ENCODE measurements at places on chromosomes 2 and 18. TPM values are rescaled to one million over a fixed set of nuclear protein-coding genes. Genes with fewer than 3 reads are reported as not detected.

- H3K27ac ChIP-seq, result no peak overlapping the region
- peaks cover 29% of the 10 kb centered on the region for H3K27me3 ChIP-seq
- peaks cover 4% of the 10 kb centered on the region for H3K36me3 ChIP-seq
- H3K4me1 ChIP-seq, result peaks cover 33% of the 10 kb centered on the region
- DNase-seq, result no peak
- H3K4me3 ChIP-seq, result peak overlapping the region; percentile 71
These were observed 1.3 kb downstream of the KCTD1 start for GRCh38 chr18:26546875-26547645.

DNA sequence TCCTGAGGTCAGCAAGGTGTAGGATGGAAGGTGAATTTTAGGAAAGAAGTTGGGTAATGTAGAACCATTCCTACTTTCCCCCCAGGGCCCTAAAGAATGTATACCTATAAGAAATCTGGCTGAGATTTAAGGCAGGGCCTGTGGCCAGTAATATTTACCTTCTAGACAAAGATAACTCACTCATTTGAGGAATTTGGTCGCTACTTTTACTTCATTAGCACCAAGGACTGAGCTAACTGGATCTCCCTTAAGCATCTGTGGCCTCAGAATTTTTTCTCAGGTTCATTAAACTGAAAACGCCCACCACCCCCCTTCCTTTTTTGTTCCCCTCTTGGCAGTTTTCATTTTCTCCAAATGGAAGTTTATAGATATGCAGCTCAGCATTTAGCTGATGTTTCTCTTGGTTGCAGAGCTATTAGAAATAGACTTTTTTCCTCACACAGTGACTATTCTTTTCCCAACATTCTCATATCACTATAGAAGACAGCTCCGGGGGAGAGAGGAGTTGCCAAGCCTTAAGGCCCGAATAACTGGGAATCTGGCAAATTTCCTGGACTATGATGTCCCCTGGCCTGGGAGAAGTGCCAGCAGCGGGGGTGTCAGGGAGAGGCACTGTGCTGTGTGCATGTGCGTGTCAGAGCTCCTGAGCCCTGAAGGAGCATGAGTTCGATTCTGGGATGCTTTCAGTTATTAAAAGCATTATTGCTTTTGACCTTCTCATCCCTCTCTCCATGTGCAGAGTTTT is 310.9 kb downstream of the PRKCE start:
- H3K27ac ChIP-seq, result no peak overlapping the region
- DNase-seq, result no peak
- H3K27me3 ChIP-seq, result no peaks in the 10 kb centered on the region
- H3K36me3 ChIP-seq, result no peaks in the 10 kb centered on the region

The B3GNT7 gene
- total RNA-seq, result not detected

- H3K27me3 ChIP-seq, result no peaks in the 10 kb centered on the region
- H3K36me3 ChIP-seq, result no peaks in the 10 kb centered on the region
- no peak overlapping the region for H3K27ac ChIP-seq
- DNase-seq, result no peak
- H3K4me3 ChIP-seq, result no peak overlapping the region
These were observed 164.8 kb upstream of the ACVR2A start for GRCh38 chr2:147679955-147680531.

GRCh38 chr18:59008302-59008974 is 131.2 kb upstream of the SEC11C start:
- H3K4me3 ChIP-seq, result no peak overlapping the region
- DNase-seq, result no peak
- H3K36me3 ChIP-seq, result no peaks in the 10 kb centered on the region
- H3K27ac ChIP-seq, result no peak overlapping the region

The CFC1 gene
- not detected for total RNA-seq

GRCh38 chr2:158239271-158239670 is 137.6 kb downstream of the UPP2 start:
- H3K36me3 ChIP-seq, result no peaks in the 10 kb centered on the region
- DNase-seq, result no peak
- H3K27me3 ChIP-seq, result no peaks in the 10 kb centered on the region

The ALLC gene
- total RNA-seq, result not detected

The LAMA1 gene
- total RNA-seq, result not detected

The NOSTRIN gene
- not detected for total RNA-seq

The KIF1A gene
- total RNA-seq, result 0.37 TPM

The MAP3K19 gene
- not detected for total RNA-seq

DNA sequence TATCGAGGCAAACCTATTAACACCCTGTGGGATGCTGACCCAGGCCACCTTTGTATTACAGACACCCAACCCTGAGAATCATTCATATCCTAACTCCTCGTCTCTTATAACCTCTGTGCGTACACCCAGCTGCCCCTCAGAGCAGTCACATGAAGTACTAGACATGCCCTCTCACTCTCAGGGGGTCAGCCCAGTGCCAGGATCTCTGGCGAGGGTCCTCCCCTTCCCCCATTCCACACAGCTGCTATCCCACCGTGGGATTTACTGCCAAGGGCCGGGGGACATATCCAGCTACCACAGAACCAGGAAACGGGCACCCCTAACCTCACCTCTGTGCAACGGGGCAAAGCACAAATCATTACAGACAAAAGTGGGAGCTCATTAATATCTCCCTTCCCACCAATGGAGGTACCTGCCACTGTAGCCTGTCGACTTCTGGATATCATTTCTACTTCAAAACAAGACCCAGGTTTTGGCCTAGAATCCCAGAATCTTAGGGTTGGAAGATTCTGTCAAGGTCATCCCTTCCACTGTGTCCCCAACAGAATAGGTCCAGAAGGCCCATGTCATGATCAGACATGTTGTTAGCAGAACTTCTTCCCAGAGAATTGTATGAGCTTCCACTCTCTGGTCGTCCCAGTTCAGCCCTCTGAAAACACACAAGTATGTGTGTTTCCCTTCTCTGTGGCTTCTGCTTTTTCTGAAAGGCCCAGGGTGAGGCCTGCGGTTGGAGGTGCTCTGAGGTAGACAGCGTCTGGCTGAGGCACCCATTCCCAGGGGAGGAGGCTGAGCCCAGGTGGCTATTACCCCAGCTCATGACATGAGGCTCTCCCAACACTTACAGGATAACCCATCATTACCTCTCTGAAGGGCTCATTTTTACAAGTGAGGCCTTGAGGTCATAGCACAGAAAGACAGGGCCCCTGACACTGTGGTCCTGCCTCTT is 1.7 kb downstream of the TMBIM1 start:
- DNase-seq, result peak; percentile 62
- peaks cover 26% of the 10 kb centered on the region for H3K36me3 ChIP-seq
- H3K27ac ChIP-seq, result peak overlapping the region; percentile 88
- peak overlapping the region; percentile 92 for H3K4me3 ChIP-seq

The CTAGE1 gene
- total RNA-seq, result not detected

The OR6B2 gene
- not detected for total RNA-seq

DNA sequence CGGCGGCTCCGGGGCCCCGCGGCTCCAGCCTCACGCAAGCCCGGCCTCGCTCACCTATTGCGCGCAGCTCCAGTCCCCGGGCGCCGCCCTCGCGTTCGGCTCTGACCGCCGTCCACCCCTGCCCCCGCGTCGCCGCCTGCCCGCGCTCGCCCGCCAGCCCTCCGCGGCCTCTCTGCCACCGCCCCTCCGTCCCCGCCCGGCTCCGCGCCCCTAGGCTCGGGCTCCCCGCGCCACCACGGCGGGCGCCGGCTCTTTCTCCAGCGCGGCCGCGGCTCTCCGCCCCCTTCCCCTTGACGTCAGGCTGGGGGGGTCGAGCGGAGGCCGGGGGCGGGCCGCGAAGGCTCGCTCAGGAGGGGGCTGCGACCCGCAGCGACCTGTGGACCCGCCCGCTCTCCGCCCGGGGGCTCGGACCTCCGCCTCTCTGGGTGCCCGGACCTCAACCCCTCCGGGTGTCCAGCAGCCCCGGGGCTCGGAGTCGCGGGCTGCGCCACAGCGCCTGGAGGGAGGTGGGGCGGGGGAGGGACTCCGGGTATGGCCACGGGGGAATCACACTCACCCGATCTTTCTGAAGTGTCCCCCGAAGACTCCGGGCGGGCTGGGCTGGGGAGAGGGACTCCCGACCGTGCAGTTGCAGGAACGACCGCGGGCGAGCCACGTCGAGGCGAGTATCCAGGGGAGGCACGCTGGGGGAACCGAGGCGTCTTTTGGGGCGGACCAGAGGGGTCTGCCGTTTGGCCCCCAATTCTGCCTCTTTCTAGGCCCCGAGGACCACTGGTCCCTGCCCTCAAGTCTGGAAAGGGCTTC is at the start of gene SEMA4C:
TSS of gene SEMA4C (minus strand) at position 259 of the 804 bp plus-strand sequence. CDS start 2,194 bp downstream, outside the sequence.
- peaks cover 14% of the 10 kb centered on the region for H3K36me3 ChIP-seq
- DNase-seq, result peak; percentile 60
- peak within 1 kb of the TSS; percentile 81 for H3K4me3 ChIP-seq
- peaks cover 45% of the 10 kb centered on the region for H3K4me1 ChIP-seq
- H3K27ac ChIP-seq, result peak within 1 kb of the TSS; percentile 90

The EML6 gene
- total RNA-seq, result 1.2 TPM

The CTNNA2 gene
- not detected for total RNA-seq

DNA sequence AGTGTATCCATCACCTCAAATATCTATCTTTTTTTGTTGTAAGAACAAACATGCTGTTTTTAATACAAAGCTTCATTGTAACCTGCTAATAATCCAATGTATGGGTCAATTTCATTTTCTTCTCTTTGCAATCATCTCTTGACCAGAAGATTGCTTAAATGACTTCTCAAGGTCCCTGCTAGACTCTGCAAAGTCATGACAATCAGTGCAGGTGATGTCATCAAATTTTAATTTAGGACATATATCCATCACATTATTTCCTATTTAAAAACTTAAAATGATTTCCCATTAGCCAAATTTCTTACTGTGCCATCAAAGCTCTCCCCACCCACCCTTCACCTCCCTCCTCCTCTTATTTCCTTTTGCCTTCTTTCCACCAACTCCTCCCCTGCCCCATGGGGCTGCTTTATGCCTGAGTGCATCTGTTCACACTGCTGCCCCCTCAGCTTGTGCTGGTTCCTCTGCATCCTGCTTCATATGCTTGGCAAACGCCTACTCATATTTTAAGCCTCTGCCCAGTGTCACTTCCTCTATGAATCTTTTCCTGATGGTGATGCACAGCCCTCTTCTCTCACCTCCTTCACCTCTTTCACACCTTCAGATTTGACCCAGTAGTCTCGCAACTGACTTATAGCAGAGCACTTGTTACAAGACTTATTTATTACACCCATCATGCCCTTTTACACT is 20.3 kb downstream of the PLEK start:
- peaks cover 31% of the 10 kb centered on the region for H3K4me1 ChIP-seq
- no peak for DNase-seq
- H3K27me3 ChIP-seq, result peaks cover 13% of the 10 kb centered on the region
- no peaks in the 10 kb centered on the region for H3K36me3 ChIP-seq
- no peak overlapping the region for H3K4me3 ChIP-seq

The PTPRN gene
- total RNA-seq, result not detected

- no peaks in the 10 kb centered on the region for H3K27me3 ChIP-seq
- no peak overlapping the region for H3K27ac ChIP-seq
- H3K4me3 ChIP-seq, result no peak overlapping the region
- no peaks in the 10 kb centered on the region for H3K4me1 ChIP-seq
- no peak for DNase-seq
These were observed 98.2 kb upstream of the DTNA start for GRCh38 chr18:34611904-34612303.

- H3K4me3 ChIP-seq, result no peak overlapping the region
- H3K27me3 ChIP-seq, result no peaks in the 10 kb centered on the region
- peaks cover 24% of the 10 kb centered on the region for H3K4me1 ChIP-seq
- DNase-seq, result no peak
- peaks cover 19% of the 10 kb centered on the region for H3K36me3 ChIP-seq
These were observed 130.9 kb upstream of the SMAD7 start for GRCh38 chr18:49081511-49082155.

DNA sequence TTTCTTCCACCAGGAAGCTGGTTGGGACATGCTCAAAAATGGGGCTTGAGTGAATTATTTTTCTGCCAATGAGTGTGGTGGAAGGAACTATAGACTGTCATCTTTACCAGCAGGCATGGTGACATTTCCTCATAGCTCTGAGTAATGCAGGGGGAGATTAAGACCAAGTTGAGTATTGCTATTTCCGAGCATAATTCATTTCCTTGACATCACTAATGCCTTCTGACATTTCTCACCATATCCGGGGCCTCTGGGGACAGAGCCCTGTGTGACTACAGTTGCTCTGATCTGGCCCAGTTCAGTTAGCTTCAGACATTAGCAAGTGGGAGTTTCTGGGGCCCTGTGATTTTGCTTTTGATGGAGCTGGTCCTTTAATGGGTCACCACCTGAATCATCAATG is 410.4 kb downstream of the MEIS1 start:
- DNase-seq, result no peak
- H3K4me1 ChIP-seq, result no peaks in the 10 kb centered on the region
- H3K36me3 ChIP-seq, result no peaks in the 10 kb centered on the region
- H3K27me3 ChIP-seq, result no peaks in the 10 kb centered on the region
- H3K27ac ChIP-seq, result no peak overlapping the region

The GTF2A1L gene
- not detected for total RNA-seq

GRCh38 chr2:69213782-69214181 is 173.2 kb downstream of the GFPT1 start:
- no peaks in the 10 kb centered on the region for H3K27me3 ChIP-seq
- no peaks in the 10 kb centered on the region for H3K4me1 ChIP-seq
- DNase-seq, result no peak
- H3K27ac ChIP-seq, result no peak overlapping the region
- no peaks in the 10 kb centered on the region for H3K36me3 ChIP-seq
- H3K4me3 ChIP-seq, result no peak overlapping the region

The MAPRE3 gene
- total RNA-seq, result 1.00 TPM

- H3K27me3 ChIP-seq, result peaks cover 2% of the 10 kb centered on the region
- H3K27ac ChIP-seq, result no peak overlapping the region
- peaks cover 5% of the 10 kb centered on the region for H3K4me1 ChIP-seq
- no peak overlapping the region for H3K4me3 ChIP-seq
- H3K36me3 ChIP-seq, result no peaks in the 10 kb centered on the region
These were observed 261.4 kb downstream of the EPHA4 start for GRCh38 chr2:221310730-221311129.

The EFEMP1 gene
- total RNA-seq, result not detected

DNA sequence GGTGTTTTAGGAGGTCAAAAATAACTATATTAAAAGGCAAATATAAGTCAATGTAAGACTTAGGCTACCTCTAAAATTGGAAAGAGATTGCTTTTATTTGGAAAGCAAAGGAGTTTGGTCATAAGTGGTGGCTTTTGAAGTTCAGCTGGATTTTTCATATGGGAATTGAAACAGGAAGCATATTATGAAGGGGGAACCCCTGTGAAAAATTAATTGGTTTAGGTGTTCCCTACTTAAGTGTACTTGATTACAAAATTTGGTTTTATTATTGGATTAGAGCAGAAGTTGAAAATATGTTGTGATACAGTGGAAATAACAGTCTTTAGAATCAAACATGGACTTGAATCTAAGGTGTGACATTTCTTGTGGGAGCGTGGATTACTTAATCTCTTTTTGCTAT is 121.4 kb upstream of the TTC27 start:
- H3K4me1 ChIP-seq, result no peaks in the 10 kb centered on the region
- no peak for DNase-seq
- H3K27ac ChIP-seq, result no peak overlapping the region
- no peak overlapping the region for H3K4me3 ChIP-seq
- peaks cover 40% of the 10 kb centered on the region for H3K36me3 ChIP-seq

The SCN9A gene
- total RNA-seq, result 0.48 TPM

- no peak overlapping the region for H3K4me3 ChIP-seq
- peaks cover 23% of the 10 kb centered on the region for H3K27me3 ChIP-seq
- H3K4me1 ChIP-seq, result no peaks in the 10 kb centered on the region
- no peak overlapping the region for H3K27ac ChIP-seq
- H3K36me3 ChIP-seq, result peaks cover 2% of the 10 kb centered on the region
These were observed 224.5 kb downstream of the SP3 start for GRCh38 chr2:173740639-173741038.

The HOXD11 gene
- not detected for total RNA-seq

- no peaks in the 10 kb centered on the region for H3K36me3 ChIP-seq
- H3K27me3 ChIP-seq, result no peaks in the 10 kb centered on the region
- DNase-seq, result no peak
- no peak overlapping the region for H3K27ac ChIP-seq
These were observed 326.3 kb downstream of the GBX2 start for GRCh38 chr2:235841863-235842262.

Data from activated CD4-positive, alpha-beta T cell treated with anti-CD3 and anti-CD28 coated beads, Interleukin-2, amount 10 ng/mL, durations not matched to agents 7 days and 5 days (primary cell).